ENCODE measurements at places on chromosomes 5 and 9. TPM values are rescaled to one million over a fixed set of nuclear protein-coding genes. Genes with fewer than 3 reads are reported as not detected.

The ECM2 gene
- not detected for total RNA-seq

The TSSK1B gene
- not detected for total RNA-seq

The LHFPL2 gene
- 19.7 TPM for total RNA-seq

The FOXI1 gene
- total RNA-seq: not detected

The BNC2 gene
- total RNA-seq: under 0.01 TPM
